ENCODE measurements at places on chromosomes 6 and 20. TPM values are rescaled to one million over a fixed set of nuclear protein-coding genes. Genes with fewer than 3 reads are reported as not detected.

- DNase-seq = no peak
Measured at GRCh38 chr6:43977404-43978111, 149.7 kb downstream of the MRPL14 start.

Gene TBXT
- total RNA-seq = 0.17 TPM

GRCh38 chr20:24033151-24033550 is 44.6 kb upstream of the GGTLC1 start:
- no peak for DNase-seq

GRCh38 chr20:8557711-8558110 is 425.6 kb downstream of the PLCB1 start:
- DNase-seq = no peak

- DNase-seq = no peak
Measured at GRCh38 chr20:41367393-41367695, 726 bp upstream of the EMILIN3 start.

DNA sequence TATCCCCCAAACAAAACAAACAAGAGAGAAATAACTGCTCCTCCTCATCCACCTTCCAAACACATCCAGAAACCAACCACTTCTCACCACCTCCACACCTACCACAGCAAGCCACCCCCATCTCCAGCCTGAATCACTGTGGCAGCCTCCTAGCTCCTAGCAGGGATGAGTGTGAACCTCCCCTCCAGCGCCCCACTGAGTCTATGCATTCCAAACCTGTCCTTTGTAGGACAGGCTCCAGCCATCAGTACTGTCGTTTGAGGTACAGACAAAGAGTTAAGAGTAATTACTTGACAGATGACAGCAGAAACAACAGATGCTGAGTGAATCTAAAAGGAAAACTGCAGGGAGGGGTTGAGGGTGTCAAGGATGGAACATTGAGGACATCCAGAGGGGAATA is 2.4 kb downstream of the METTL24 start:
- no peak for DNase-seq

DNA sequence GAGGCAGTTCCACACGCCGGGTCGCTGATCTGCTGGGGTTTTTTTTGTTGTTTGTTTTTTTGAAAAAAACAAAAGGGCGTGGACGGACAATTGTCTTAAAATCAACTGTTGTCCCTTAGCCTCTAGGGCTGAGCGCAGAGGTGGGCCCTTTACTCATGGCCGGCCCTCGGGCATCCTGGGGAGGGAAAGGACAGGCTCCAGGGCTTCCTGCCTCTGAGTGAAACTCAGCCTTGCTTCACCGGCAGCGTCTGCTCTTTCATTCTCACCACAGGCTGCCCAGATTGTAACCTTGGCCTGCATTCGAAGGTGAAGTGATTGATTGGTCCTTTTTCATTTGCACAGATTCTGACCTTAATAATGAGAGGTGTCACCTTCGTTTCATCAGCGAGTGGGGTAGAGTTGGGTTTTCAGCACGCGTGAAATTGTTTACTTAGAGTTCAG is 797 bp downstream of the SMIM13 start:
- DNase-seq = no peak

DNA sequence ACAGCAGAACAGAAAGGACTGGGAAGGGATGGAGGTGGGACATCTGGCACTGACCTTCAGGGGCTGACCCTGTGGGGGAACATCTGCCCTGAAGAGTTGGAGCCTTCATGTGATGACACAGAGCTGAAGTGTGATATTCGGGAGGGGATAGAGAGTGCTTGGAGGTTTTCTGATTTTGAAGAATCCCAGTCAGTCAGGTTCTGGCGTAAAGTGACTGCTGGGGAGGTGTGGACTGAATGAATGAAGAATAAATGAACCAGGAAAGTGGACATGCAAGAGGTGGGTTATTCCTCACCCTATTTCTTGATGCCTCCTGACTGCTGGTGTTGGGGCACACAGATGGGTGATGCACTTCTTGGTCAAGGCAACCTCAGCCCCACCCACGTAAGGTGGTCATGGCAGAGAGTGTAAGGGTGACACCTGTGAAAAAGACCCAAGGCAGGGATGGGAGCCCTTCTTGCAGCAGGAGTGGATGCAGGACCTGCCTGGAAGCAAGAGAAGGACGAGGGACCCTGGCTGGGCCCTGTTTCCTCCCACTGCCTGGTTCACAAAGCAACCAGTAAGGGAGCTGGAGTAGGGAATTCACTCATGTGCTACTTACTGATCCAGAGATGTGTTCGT is 13.1 kb downstream of the MICA start:
- peak; percentile 50 for DNase-seq

DNA sequence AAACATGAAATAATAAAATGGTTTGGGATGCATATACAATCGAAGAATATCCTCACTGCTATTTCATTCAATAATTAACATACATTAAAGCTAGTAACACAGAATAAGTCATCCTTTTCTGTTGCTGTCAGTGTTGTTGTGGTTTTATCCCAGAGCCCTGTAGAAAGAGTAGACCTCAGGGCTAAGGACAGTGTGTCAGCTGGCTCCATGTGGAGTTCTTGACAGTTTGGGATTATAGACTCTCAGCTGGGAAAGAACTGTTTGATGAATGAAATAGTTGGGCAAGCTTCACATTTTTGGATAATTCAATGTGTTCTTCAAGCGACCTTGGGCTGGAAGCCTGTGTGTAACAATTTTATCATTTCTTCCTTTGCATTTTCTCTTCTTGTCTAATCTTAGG is 10.1 kb downstream of the UTRN start:
- no peak for DNase-seq

Gene TFAP2A
- total RNA-seq = 1.2 TPM

GRCh38 chr20:24157213-24157612 is 168.6 kb upstream of the GGTLC1 start:
- peak; percentile 77 for DNase-seq

Gene F13A1
- total RNA-seq = 63.6 TPM

Gene MOG
- not detected for total RNA-seq

- DNase-seq = no peak
Measured at GRCh38 chr6:112560651-112561050, 213.5 kb downstream of the RFPL4B start.

GRCh38 chr20:44651684-44652423 is at the start of gene ADA:
ADA (minus strand) TSS chr20:44651699; CDS start chr20:44651607, 92 bp downstream.
- no peak for DNase-seq

GRCh38 chr20:18507218-18508191 is at the start of gene SEC23B:
SEC23B (plus strand) TSS chr20:18507940; CDS start chr20:18510836, 2,896 bp downstream.
- DNase-seq = peak; percentile 99

- no peak for DNase-seq
Measured at GRCh38 chr6:75130784-75131183, 75.1 kb downstream of the COL12A1 start.

- peak; percentile 2 for DNase-seq
Measured at GRCh38 chr20:44856442-44856841, 29.1 kb upstream of the YWHAB start.

DNA sequence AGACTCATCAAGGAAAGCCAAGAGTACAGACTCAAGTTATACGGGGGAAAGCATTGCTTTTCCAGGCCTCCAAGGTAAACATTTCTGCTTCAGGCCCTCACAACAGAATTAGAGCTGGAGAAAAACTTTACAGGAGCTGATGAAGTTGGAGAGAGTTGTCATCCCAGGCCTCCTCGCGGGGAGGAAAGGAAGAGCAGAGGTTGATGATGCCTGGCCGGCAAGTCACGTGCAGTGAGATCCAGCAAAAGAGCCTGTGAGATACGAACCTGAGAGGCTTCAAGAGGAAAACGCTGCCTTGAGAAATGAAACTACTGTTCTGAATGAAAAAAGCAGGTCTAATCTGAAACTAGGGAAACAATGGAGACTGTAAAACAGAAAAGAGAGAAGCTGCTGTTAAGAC is 122.9 kb downstream of the FAM120B start:
- DNase-seq = peak; percentile 47

DNA sequence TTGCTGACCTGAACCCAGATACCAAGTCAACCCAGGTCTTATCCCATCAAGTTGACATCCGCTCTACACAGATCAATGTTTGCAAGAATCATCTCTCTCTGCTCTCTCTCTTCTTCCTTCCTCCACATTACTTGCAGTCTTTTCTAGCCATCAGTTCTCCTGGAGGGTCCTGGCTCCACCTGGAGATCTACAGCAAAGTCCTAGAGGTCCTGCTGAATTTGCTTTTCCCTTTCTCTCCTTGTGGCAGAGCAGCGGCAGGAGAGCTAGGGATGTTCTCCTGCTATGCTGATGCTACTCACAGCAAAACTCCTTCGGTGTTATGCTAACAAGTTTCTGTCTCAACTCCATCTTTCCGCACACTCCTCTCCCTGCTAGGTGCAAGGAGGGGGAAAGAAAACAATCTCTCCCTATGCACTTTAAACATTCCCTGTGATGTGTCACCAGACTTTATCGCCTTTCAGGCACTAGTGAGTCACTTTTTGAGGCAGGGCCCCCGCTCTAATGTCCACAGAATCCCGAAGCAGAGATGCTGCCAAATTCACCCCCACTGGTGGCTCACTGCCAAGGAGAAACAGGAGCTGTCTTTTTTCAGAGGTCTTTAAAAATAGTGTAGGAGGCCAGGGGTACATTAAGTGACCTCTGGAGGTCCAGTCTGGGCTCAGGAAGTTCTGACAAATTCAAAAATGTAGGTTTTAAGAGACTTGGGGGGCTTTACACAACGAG is 62.6 kb downstream of the FAM50B start:
- no peak for DNase-seq

DNA sequence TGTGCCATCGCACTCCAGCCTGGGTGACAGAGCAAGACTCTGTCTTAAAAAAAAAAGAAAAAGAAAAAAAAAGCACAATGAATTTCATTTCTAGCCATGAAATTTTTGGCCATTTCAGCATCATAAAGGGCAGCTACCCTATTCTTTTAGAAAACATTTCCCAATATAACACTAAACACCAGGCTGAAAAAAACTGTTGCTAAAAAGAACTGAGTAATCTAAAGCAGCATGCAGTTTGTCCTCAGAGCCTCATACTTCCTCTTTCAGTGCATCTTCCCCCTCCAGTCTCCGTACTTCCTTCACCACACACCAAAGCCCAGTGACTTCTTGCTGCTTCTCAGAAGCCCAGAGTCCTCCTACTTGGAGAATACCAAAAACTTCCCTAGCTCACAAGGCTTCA is 5.6 kb upstream of the IFNGR1 start:
- DNase-seq = no peak

GRCh38 chr6:39411465-39411864 is 89.0 kb upstream of the KCNK16 start:
- peak; percentile 24 for DNase-seq

DNA sequence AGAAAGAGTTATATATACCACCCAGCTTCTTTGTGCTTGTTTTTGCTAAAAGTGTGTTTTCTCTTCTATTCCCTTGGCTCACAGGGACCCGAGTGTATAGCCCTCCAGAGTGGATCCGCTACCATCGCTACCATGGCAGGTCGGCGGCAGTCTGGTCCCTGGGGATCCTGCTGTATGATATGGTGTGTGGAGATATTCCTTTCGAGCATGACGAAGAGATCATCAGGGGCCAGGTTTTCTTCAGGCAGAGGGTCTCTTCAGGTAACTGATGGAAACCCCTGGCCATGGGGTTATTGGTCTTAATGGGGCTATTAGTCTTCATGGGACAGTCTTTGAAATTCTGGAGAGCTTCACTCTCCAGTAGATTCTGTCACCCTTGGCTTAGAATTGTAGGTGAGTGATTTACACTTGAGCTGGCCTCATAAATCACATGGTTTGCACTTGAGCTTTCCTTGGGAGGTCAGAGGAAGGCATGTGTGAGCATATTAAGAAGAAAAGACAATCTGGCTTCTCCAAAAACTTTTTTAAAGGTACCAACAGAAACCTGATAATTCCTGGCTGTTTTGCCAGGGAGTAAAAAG is 3.0 kb downstream of the PIM1 start:
- DNase-seq = no peak

GRCh38 chr20:33852626-33853506 is 41.7 kb downstream of the CHMP4B start:
- DNase-seq = no peak

Gene BYSL
- 7.4 TPM for total RNA-seq

- no peak for DNase-seq
Measured at GRCh38 chr6:41757271-41757670, 10.1 kb upstream of the PGC start.

Gene C20orf202
- 0.17 TPM for total RNA-seq

DNA sequence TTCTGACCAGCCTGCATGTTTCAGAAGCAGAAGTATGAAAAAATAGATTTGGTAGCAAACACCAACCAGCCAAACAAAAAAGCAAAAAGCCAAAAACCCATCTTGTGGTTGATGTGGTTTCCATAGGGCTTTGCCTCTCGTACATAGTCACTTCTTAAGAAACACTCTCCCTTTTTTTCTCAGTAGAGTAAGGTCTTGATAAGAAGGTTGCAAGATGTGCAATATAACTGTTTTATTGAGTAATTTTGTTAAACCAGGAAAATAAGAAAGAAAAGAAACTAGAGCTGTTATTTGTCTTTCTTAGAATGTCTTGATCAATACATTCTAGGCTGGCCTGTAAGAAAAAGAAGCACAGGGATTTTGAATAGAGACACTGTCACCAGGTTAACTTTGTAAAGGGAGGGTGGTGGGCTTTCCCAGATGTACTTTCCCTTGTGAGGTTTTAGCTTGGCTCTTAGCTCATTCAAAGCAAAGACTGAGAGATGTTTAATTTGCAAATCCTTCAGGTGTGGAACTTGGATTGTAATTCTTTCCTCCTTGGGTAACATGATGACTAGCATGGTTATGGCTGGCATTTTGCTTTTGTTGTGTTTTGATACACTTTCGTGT is 49.7 kb downstream of the AKAP12 start:
- DNase-seq = no peak

Gene CRISP2
- total RNA-seq = not detected

DNA sequence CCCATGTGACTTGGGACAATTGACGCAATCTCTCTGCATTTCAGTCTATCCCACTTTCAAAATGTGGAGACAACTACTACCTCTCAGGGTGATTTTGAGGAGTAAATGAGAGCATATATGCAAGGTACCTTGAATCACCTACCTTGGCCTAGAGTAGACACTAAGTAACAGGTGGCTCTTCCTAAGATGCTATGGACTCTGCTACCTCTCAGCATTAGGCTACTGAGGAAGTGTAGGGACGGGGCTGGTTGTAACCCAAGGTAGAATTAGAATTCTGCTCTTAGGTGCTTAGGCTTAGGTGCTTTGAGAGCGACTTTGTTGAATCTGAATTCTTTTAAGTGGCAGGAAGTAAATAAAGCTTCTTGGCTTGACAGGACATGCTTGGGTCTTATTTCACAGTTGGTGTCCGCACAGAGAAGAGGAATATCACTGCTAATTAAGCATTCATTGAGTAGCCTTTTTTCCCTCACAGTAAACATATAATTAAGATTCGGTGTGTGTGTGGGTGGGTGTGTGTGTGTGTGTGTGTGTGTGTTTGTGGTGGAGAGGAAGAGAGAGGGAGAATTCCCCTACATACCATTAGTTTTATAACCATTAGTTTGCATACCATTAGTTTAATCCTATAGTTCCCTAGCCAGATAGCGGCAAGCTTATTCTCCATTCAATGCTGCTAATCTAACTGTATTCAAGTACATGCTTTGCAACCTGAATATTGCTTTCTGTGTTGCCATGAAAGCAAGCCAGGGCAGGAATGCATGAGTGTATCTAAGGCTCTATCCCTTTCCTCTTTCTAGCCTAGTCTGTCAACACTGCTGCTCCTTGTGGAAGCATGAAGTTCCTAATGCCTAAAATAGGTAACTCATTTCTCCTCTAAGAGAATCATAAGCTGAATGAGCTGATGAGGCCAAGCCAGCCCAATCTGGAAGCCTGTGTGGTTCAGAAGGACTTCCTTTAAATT is 112.5 kb downstream of the IPCEF1 start:
- DNase-seq = no peak

Gene TOX2
- total RNA-seq = 19.4 TPM

Gene LY86
- 1.2 TPM for total RNA-seq

Gene CCNC
- total RNA-seq = 42.7 TPM
